EH (cell line): ENCODE measurements at places on chromosomes 12 and 14.
A peak's percentile ranks its signal among the peaks of the same experiment; 100 is the strongest.

- no peak for DNase-seq
These were observed 68.0 kb downstream of the GSC start for GRCh38 chr14:94701861-94702370.

DNA sequence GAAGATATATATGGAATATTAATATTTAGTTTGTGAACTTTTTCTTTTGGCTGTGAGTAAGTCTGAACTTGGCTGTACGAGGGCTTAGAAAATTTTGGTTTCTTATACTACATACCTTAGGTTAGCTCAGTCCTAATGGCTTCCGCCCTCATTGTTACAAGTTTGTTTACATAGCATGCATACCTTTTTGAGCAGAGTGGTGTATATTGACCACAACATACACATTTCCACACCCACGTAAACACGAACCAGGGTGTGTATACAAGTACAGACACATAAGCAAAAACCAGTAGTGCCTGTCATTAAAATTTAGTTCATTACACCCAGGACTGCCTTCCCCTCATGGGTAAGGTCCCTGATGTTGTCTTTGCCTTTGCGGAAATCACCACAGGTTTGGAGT, 230.2 kb upstream of the RGS6 start:
- no peak for DNase-seq

GRCh38 chr12:94851396-94852028, 152.0 kb downstream of the NDUFA12 start:
- DNase-seq = no peak

- peak; percentile 30 for DNase-seq
These were observed 187.2 kb upstream of the RGS6 start for GRCh38 chr14:71745072-71745471.

- no peak for DNase-seq
These were observed 33.7 kb downstream of the SPPL3 start for GRCh38 chr12:120870415-120870814.

- peak; percentile 87 for DNase-seq
These were observed 27.7 kb upstream of the HIGD1C start for GRCh38 chr12:50924439-50925341.

DNA sequence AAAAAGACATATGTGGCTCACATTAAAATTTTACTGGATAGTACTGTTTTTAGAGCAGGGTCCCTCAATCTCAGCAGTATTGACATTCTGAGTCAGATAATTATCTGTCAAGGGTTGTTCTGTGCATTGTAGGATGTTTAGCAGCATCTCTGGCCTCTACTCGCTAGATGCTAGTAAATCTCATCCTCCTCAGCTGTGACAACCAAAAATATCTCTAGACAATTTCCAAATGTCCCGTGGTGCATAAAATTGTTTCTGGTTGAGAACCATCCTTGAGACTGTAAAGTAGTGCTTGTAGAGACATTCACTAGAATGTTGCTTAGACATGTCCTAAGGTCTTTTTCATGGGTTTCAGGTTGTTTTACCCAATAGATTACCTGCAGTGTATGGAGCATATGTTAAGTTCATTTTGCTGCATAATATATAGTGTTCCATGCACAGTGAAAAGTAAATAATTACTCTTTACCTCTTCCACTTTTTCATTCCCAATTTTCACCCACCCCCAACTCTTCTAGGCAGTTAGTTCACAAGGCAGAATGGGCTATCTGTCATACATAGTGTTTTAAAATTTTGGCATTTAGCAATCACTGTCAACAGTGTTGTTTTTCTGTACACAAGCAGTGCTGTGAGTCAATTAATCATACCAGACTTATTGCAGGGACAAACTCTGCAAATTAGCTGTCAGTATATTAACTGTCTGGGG, 200.2 kb upstream of the SLC38A2 start:
- DNase-seq = no peak

- DNase-seq = peak; percentile 86
These were observed at the start of gene RAPGEF3 for GRCh38 chr12:47758834-47759690. RAPGEF3 (minus strand) TSS chr12:47758880; CDS start chr12:47758556, 324 bp downstream.

- no peak for DNase-seq
These were observed 172.2 kb downstream of the SLC16A7 start for GRCh38 chr12:59768031-59768430.

- DNase-seq = no peak
These were observed 96.8 kb downstream of the TTLL5 start for GRCh38 chr14:75757644-75758402.

DNA sequence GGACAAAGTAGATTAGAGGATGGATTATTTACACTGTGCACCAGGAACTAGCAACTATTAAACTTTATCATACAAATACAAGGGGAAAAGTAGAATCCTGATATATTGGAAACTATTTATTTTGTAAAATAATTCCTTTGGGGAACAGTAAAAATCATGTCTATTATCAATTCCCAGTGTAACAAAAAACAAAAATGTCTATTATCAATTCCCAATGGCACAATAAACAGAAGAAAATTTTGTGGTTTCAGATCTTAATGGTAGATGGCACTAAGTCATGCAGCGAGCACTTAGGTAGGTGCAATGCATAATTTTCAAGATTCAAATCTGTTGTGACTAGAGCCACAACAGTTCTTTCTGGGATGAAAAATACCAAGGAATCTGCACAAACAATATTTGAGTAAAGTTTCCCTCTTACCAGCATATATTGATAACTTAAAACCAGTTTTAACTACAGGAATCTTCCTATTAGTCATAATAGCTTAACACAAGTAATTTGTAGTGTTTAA, 13.7 kb downstream of the CFL2 start:
- no peak for DNase-seq

DNA sequence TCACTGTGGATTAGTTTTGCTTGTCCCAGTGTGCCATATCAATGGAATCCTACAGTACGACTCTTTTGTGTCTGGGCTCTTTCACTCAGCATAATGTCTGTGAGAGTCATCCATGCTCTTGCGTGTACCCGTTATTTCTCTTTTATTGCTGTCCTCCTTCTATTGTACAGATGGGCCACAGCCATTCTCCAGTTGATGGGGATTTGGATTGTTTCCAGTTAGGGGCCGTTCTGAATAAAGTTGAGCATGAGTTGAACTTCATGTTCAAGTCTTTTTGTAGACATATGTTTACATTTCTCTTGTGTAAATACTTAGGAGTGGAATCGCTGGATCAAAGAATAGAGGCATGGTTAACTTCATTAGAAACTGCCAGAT, 38.3 kb downstream of the MYO1H start:
- no peak for DNase-seq

DNA sequence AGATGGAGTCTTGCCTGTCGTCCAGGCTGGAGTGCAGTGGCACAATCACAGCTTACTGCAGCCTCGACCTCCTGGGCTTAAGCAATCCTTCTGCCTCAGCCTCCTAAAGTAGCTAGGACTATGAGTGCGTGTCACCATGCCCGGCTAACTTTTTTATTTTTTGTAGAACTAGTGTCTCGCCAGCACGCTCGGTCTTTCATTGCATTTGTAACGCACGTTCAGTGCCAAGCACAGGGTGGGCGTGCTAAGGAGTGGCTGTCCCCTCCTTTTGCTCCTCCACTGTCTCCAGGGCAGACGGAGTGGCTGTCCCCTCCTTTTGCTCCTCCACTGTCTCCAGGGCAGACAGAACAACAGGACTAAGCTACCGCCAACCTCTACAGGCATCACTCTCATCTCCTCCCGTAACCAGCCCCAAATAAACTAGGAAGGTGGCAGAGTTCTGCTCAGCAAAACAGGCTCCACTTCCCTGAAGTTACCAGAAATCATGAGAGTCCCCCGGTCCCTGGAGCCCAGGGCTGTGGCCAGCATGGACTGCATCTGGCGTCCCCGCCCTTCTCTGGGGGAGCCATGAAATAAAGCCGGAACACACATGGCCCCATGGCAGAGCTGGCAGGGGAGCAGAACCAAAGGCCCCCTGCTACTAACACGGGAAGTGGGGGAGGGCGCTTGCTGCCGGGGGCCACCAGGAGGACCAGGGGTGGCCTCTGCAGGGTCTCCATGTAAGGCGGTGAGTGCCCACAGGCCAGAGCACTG, 60.2 kb downstream of the CCDC88C start:
- no peak for DNase-seq

- DNase-seq = no peak
These were observed 179.7 kb downstream of the SLC6A15 start for GRCh38 chr12:84732828-84733340.

DNA sequence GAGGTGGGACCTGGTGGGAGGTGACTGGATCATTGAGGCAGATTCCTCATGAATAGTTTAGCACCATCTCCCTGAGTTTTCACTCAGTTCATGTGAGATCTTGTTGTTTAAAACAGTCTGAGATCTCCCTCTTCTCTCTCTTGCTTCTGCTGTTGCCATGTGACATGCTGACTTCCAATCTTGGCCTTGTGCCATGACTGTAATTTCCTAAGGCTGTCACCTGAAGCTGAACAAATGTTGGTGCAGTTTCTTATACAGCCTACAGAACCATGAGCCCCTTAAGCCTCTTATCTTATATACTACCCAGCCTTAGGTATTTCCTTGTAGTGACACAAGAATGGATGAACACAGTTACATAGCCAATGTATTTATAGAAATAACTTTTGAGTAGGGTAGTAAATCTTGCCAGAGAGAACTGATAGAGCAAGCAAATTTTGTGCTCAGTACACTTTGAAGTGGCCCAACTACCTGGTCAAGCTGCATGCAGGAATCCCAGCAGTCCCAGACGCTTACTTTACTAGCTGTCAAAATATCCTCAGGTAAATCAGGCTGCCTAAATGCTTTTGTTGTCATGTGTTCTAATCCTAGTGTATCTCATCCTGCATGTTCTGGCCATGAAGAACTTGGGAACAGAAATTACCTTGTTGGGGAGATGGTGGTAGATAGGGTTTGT, 445.6 kb upstream of the MIS18BP1 start:
- no peak for DNase-seq

DNA sequence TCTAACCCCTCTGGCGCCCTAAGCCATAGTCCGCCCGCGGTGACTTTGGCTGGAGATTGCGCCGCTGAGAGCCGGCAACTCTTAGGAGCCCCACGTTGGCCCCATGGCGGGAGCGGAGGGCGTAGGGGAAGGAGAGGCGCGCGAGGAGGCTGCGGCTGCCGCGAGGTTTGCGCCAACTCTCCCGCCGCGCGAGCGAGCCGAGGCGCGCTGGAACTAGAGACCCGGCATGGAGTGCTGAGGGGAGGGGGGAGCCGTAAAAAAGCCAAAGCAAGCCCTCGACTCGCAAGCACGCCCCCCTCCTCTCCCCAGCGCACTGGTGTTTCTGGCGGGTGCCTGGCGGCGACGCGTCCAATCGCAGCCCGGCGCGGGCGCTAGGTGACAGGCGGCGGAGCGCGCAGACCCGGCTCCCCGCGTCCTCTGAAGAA, at the start of gene SYT10:
SYT10 (minus strand) TSS at position 233 of the 425 bp plus-strand sequence. CDS start 297 bp downstream, outside the sequence.
- DNase-seq = no peak

DNA sequence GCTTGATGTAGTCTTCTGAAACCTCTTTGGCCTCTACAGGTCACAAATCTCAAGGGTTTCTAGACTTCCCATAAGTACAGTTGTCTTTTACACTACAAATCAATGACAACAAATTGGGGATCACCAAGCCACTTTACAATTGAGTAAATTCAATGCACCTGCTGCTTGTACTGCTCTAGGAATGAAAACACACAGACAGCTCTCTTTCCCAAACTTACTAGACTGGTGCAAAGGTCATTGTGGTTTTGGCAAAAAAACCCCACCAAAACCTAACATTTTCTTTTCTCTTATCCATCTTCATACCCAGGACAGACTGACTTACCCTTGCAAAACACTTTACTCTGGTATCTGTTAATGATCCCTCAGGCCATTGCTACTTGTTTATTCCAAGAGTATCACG, 2.7 kb downstream of the M6PR start:
- no peak for DNase-seq

DNA sequence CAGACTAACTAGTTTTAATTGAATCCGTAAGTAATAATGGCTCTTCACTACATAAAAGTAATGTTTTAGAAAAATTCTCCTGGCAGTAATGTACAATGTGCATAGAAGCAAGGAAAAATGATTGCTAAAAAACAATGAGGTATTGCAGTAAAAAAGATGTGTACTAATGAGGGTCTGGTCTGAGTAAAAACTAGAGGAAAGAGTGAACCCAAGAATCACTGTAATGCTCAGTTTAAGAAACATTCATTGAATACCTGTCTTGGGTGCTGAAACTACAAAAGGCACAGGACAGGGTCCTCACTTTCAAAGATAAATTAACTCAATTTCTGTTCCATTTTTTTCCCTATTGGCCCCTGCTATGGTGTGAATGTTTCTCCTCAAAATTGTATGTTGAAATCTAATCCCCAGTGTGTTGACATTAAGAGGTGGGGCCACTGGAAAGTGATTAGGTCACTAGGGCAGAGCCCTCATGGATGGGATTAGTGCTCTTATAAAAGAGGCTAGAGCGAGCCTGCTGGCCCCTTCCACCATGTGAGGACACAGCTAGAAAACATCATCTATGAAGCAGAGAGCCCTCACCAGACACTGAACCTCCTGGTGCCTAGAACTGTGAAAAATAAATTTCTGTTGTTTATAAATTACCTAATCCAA, 51.6 kb downstream of the RPS6KA5 start:
- DNase-seq = no peak

GRCh38 chr12:104219908-104220404, 4.4 kb downstream of the TXNRD1 start:
- peak; percentile 96 for DNase-seq

- peak; percentile 79 for DNase-seq
These were observed 545.1 kb upstream of the ATP2B1 start for GRCh38 chr12:90253674-90254181.

DNA sequence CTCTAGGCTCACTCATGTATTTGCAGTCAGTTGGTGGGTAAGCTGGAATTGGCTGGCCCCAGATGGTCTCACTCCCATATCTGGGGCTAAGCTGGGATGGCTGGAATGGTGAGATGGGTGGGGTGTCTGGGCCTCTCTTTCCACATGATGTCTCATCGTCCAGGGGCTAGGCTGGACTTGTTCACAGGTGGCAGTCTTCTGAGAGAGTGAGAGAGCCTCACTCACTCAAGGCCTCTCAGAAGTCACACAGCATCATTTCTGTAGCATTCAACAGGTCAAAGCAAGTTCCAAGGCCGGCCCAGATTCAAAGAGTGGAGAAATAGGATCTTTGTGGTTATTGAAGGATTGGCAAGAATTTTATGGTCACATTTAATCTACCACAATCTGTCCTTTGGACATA, 102.7 kb downstream of the UNC79 start:
- no peak for DNase-seq

DNA sequence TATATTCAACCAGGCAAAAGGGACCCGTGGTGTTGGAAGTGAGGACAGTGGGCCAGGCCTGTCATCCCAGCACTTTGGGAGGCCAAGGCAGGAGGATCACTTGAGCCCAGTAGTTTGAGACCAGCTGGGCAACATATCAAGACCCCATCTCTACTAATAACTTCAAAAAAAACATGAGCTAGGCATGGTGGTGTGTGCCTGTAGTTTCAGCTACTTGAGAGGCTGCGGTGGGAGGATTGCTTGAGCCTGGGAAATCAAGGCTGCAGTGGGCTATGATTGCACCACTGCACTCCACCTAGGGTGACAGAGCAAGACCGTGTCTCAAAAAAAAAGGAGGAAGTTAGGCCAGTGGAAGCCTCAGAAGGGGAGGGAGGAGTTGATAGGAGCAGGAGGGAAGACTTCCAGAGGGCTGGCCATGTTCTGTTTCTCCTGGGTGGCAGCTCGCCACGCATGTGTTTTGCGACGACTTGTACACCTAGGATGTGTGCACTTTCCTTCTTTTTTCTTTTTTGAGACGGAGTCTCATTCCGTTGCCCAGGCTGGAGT, 10.1 kb downstream of the SLC25A29 start:
- DNase-seq = no peak
